ENCODE measurements at places on chromosomes 2 and 18.

DNA sequence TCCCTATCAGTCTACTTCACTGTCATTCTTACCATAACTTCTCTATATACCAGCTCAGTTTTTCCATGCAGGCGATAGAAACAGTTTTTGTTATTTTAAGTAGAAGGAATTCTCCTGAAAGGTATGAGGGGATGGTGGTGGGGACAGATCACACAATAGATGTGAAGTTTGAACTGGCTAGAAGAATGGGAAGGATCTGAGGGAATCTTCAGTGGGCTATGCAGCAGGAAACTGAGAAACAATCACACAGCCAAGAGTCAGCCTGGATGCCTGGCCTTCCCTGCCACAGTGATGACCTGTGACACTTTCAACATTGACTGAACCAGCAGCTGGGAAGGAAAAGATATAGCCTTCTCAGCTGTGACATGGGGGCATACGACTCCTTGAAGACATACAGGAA is 329.1 kb upstream of the GULP1 start:
- no peak for DNase-seq

GRCh38 chr2:11578986-11579774 is 45.3 kb downstream of the GREB1 start:
- DNase-seq = no peak

DNA sequence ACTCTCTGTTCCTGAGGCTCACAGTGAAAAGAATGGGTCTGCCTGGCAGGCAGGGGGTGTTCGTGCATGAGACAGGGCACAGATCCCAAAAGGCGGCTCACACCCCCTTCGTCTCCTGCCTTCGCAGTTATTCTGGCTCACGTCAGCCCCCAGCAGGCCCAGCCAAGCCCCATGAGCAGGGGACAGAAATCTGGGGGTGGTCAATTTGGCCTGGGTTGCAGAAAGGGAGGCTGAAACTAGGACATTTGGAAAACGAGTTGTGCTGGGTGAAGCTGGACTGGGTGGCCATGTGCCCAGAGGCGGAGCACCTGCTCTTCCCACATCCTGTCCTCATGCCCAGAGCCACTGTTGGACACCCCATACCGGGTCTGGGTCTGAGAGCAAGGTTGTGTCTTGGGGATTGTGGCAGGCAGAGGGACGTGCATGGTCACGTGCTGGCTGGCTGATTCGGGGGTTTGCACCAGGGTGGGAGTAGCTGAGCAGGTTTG is 99.0 kb upstream of the MCFD2 start:
- peak; percentile 16 for DNase-seq

DNA sequence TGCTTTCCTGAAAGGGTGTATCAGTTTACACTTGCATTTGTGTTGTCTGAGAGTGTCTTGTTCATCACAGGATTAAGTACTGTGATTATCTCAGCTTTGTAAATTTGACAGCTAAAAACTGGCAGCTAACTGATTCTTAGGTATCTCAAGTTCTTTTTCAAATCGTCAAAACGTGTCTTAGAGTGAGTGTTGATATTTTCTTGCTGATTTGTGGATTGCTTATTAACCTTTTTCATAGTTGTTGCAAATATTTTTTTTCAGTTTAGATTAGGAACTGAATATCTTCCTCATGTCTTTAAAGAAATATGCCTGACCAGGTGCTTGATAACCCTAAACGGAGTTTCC is 41.9 kb downstream of the LRRFIP1 start:
- no peak for DNase-seq

- no peak for DNase-seq
These were observed 708 bp upstream of the MALT1 start for GRCh38 chr18:58670404-58671110.

DNA sequence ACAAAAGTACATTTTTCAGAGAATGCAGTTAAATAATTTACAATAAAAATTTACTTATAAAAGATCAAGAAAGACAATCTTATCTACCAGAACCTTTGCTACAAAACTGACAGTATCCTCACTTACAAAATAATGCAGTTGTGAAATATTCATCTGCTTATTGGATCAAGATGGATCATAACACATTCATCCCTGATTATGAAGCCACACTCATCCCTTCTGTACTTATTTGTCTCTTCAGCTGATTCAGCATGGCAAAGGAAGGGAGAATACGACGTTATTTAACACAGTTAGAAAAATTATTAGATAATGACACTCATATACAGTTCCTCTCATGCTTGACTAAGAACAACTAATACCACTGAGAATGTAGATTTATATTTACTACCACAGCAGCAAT is 46.4 kb downstream of the TCF4 start:
- no peak for DNase-seq

DNA sequence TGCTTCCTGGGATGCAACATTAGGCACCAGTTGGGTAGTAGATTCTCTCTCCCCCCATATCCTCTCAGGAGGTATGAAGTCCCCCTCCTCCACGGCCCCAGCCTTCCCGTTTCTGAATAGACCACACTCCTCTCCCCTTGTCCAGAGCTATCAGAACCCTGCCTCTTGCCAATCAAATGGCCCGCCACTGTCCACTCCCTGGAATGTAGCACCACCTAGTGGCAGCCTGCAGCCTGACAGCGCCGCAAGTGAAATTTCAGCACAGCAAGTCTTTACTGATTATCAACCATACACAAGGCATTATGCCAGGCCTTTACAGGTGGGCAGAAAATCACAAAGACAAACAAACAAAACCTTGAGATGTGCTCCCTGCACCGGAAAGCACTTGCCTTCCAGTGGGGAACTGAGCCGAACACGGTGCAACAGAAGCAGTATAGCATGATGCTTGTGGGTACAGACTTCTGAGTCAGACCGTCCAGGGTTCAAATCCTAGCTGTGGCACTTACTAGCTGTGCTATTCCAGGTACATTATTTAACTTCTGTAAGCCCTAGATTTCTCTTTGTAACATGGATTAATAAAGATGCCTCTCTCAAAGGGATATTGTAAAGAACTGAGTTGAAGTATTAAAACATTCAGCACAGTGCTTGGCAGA is 174.0 kb downstream of the SMAD2 start:
- no peak for DNase-seq

- no peak for DNase-seq
These were observed 21.1 kb upstream of the CHMP3 start for GRCh38 chr2:86584151-86584913.

GRCh38 chr18:21602299-21602587 is 1.7 kb upstream of the ESCO1 start:
- DNase-seq = no peak

DNA sequence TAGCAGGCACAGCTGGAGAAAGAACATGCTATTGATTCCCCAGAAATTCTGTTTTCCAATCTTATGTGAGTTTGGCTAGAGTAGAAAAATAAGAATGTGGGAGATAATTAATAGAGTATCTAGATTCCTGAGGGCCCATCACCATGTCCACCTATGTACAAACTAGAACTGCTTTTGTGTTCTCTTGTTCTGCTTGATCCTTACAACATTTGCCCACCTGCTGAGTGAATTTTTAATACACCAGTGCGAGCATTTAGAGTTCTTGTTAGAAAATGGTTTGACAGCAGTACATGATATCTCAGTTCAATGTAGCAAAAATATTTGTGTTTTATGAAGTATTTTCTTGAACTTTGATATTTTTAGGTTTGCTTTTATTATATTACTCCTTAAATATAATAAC is 52.3 kb upstream of the SPAG16 start:
- no peak for DNase-seq

Measured in Right ventricle myocardium inferior (tissue), 1 donor.